ENCODE measurements at places on chromosomes 1 and 21.

DNA sequence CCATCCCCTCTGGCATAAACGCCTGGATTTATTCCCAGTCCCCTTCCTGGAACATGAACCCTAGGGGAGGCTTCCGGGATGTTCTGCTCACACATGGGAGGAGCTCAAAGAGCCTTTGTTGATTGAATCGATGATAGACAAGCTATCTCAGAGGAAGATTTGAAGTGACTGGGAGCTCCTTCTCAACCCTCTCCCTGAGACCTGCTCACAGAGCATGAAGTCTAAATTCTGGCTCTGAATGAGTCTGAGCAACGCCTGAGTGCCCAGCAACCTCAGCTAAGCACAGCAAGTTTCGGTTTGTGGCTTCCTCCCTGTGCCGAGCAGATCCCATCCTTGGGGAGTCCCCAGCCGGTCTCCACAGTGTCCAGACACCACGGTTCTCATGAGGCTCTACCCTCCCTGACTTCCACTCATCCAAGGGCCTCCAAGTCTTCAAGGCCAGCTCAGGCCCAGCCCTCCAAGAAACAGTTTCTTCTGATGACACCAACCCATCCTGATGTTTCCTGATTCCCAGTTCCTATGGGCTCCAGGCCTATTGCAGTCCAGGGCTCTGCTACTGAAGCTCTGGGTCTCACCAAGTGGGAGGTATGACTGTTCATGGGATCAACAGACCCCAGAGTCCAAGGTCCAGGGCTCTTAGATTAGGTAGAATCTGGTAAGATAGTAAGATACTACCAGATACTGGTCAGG, 190.8 kb downstream of the DYRK1A start:
- DNase-seq: no peak

DNA sequence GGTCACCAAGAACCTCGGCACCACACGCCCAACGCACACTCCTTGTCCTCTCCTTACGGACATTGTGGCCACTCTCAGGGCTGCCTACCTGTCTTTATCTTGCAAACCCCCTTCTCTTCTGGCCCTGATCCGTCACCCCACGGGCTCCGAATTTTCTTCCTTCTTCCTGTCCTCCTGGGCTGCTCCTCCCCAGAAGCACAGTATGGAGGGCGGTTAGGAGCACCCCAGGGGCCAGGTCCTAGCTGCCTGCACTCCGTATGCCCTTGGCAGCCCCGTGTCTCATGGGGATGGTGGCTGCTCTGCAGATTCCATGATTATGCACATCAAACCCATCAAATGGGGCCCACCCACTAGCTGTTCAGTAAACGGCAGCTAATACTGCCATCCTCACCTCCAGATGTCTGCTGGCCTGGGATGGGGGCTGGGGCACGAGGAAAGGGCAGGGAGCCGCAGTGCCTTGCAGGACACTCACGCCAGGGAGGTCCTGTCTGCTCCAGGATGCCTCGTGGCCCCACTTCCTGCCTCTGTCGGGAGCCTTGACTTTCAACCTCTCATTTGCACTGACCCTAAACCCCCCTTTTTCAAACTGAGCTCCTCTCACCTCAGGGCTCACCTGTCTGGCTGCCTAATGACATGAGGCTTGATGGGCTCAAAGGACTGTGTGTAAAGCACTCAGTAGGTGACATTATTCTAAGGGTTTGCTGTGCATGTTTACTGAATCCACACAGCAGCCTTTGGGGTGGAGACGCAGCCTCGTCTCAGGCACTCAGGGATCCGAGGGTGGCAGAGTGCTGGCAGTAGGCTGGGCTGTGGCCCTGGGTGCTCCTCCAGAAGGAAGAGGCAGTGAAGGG, 4.4 kb downstream of the TTC34 start:
- DNase-seq: peak; percentile 7

- no peak for DNase-seq
Observed at GRCh38 chr1:183941001-183941400, 96.5 kb downstream of the COLGALT2 start.

GRCh38 chr21:21973806-21974205, 975.6 kb downstream of the NCAM2 start:
- DNase-seq: no peak

DNA sequence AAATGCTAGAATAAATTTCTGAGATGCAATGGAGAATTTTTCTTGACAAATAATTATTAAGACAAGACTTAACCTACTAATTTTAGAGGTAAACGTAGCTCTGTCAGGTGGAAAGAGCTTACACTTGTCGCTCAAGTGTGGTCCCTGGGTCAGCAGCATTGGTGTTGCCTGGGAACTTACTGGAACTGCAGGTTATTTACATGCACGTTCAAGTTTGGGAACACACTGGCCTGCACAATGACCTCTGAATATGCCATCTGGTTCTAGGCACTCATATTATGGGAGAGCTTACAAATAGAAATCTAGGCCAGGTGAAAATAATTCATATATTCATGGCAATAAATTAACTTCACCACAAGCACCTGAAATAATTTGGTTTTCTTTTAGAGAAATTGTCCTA, 88.5 kb upstream of the BCL9 start:
- DNase-seq: no peak

GRCh38 chr1:175095978-175096607, 28.5 kb downstream of the TNN start:
- no peak for DNase-seq

GRCh38 chr1:36125129-36125991, at the start of gene COL8A2:
Gene COL8A2, minus strand, starts transcription at chr1:36125222. Its CDS starts 24,980 bp downstream, at chr1:36100242.
- DNase-seq: no peak

DNA sequence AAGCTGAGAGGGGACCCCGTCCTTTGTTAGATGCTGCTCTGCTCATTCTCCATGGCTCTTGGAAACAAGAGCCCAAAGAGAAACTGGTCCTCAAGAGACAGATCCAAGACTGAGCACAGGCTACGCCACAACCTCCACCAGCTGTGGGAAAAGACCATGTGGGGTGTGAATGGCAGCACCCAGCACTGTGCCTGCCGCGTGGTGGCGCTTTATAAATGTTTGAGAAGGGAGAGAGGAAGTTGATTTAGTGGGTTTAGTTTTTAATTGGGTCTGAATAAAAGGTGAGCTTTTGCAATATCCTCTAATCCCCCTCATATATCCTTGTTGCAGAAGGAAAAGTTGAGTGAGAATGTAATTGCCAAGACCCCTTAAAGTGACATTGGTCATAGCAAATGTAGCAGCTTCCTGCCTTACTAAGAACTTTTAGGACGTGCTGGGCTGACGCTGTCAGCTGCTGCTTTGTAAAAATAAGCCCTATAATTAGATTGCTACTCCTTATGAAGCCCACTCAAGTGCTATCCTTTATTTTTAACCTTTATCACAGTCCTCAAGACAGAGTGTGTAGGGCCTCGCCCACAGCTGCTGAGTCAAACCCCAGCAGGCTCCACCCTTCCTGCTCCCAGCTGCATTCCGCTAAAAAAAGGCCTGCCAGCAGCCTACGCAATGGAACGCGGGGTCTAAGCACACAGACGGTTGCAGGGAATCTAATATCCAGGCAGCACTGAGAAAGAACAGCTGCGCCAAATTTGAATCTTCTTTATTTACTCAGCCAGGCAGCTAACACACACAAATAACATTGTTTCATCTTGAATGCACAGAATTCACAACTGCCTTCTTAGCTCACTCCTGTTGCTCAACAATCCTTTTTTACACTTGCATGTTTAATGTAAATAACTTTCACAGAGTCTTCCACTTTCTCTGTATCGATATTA, 47.4 kb upstream of the PRDX6 start:
- DNase-seq: peak; percentile 70

- DNase-seq: no peak
Observed at GRCh38 chr1:193960040-193960439, 773.6 kb upstream of the B3GALT2 start.

DNA sequence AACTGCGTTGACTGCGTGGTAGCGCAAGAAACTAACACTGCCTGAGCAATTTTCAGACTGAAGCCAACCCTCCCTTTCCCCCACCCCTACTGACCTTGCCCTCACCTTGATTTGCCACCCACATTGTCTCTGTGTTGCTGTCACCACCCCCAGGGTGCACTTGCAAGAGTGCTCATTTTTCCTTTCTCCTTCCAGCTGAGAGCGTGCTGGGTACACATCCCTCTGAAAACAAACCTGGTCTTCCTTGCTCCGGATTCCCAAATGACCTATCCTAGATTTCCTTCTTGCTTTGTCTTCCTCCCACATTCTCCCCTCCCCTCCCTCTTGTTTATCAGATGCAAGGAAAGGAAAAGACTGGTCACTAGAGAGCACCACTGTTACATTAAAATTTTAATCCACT, 24.2 kb downstream of the MPZ start:
- no peak for DNase-seq

DNA sequence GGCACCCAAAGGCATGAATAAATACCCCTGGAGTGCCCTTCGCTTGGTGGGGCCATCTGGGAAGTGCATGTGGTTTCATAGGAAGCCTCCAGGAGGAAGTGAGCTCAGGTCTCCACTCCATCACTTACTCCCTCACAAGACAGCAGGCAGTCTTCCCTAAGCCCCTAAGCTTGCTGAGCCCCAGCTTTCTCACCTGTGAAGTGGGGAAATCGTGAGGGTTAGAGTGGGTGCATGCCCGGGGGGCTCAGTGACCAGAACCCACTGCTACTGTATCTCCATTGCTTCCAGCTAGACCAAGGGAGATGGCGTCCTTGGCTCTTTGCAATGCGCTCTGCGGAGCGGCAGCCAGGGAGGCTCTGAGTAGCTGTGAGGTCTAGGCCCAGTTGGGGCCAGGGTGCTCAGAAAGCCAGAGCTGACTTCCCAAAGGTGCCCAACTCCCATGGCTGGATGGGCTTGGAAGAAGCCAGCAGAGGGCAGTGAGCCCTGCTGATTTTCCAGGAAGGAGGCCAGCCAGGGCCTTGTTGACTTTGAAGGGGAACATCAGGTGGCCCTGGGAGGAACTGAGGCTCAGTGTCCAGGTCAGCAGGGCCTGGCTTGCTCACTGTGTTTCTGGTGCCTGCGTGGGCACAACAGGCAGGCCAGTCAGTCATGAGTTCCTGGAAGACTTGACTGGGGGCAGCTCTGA, 27.3 kb downstream of the CDCP2 start:
- DNase-seq: no peak

DNA sequence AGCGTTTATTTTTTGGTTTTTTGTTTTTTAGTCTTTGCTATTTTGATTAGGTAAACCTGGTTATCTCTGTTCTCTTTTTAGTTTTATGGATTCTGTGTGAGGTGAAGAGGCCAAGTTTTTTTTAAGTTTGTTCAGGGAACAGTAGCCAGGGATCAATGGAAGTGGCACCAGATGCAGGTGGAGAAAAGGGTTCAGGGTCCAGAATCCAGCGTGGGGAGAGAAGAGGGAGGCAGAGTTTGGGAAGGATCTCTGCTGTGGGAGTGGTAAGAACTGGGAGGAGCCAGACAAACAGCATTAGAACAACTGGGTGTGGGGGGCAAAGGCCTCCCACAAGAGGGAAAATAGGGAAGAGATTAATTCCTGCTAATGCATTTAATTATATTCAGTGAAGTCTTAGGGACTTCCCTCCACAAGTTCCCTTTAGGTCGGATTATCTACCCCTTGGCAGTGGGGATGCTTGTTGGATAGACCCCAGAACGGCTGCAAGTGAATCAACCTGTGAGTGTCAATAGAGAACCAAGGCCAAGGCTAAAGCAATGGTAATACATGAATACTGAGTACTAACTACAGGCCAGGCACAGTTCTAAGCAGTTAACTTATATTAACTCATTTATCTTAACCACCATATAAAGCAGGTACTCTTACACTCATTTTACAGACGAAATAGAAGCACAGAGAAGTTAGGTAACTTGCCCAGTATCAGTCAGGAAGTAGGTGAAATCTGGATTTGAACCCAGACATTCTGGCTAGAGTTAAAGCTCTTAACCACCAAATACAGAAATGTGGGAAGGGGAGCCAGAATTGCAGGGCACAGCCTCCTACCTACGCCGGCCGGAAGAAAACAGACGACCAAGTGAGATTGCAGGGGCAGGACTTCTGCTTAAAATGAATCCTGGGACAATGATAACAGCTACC, 498 bp downstream of the GNAT2 start:
- no peak for DNase-seq

- no peak for DNase-seq
Observed at GRCh38 chr1:247452447-247453039, 5.4 kb downstream of the OR2B11 start.

Measured in activated T-cell treated with anti-CD3 and anti-CD28 coated beads, Interleukin-2, amount 50 U/mL, for 1 hour (primary cell).